Right lung (tissue), 10 donors: ENCODE measurements at places on chromosomes 12 and 14.
A peak's percentile ranks its signal among the peaks of the same experiment; 100 is the strongest.

- no peak for DNase-seq
Observed at GRCh38 chr14:88351966-88352691, 29.1 kb upstream of the KCNK10 start.

DNA sequence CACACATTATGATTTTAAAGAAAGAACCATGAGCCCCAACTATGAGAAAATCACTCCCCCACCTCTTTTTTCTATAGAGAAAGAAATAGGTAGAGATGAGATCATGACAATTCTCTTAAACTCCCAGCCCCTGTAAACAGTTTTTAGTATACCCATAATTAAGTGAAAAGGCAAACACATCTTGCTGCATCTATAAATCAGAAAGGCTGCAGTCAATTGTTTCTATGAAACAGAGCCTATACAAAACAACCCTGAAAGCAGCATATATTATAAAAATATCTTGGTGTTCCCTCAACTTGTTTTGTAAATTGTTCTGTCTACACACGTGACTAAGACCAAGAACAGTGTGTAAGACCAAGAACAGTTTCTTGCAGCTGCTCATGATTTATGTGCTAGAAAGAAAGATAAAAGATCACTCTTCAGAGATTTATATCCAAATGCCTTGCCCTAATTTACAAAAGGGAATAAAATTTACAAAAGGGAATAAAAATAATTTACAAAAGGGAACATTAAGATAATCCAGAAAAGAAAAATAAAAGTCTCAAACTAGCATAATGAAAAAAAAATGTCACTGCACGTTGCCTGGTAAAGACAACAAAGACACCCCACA lies 4.8 kb downstream of the KITLG start:
- DNase-seq, result no peak

- DNase-seq, result no peak
Observed at GRCh38 chr12:96521895-96522682, 32.7 kb downstream of the CFAP54 start.

- DNase-seq, result no peak
Observed at GRCh38 chr14:71415404-71415690, 508.1 kb downstream of the PCNX1 start.

DNA sequence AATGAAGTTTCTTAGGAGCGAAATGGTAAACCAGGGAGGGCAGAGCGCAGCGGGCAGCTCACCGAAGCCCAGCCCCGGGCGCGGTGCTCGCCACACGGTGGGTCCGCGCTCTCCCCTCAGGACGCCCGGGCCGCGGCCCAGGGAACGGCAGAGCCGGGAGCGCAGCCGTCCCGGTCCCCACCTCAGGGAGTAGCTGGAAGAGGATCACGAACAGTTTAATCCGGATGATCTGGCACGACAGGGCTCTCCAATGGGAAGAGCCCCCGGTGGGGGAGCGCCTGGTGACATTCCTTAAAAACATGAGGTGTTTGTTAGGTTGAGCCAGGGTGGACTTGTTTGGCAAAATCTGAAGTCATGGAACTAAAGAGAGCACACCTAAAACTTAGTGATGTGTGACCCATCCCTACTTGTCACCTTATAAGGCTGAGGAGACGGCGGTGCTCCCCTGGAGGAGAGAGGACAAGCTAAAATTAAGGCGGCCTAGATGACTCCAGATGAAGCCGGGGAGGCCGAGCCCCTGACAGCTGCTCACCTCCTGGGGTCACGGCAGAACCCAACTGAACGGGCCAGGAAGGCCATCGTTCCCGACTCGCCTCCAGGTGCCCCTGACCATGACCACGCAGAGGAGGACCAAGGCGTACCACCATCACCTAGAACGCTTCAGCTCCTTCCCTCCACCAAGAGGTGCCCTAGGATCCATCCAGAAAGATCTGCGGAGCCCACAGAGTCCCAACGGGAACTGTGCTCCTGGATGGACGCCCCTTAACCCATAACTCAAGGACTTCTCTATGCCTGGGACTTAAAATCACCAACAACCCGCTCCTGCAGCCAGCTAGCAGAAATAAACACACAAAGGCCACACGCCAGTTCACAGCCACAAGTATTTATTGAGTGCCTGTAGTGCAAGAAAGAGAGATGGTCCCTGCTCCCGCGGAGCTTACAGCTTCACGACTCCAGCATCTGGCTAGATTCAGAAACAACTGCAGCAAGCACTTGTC lies 866 bp upstream of the PITPNM2 start:
- no peak for DNase-seq

DNA sequence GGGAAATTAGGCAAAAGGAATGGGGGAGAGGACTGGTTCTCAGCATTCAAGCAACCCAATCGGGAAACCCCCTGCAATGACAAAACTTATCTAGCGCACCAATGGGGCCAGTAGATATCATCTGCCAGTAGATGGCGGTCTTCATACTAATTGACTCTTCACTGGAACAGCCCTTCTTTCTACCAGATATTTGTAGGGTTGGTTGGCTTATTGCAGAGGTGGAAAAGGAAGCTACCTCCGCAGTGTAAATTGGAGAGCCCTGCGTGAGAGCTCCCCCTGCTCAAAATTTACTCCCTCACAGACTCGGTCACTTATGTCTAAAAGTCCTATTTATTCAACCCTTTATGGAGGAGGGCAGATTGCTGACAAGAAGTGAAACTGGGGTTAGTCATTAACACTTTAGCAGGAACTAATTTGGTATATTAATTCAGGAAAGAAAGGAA lies 166.1 kb upstream of the CCND2 start:
- DNase-seq, result no peak

GRCh38 chr12:14995583-14996425 lies 23.0 kb downstream of the PDE6H start:
- peak; percentile 58 for DNase-seq

GRCh38 chr12:131075611-131076010 lies 121.9 kb downstream of the ADGRD1 start:
- no peak for DNase-seq

DNA sequence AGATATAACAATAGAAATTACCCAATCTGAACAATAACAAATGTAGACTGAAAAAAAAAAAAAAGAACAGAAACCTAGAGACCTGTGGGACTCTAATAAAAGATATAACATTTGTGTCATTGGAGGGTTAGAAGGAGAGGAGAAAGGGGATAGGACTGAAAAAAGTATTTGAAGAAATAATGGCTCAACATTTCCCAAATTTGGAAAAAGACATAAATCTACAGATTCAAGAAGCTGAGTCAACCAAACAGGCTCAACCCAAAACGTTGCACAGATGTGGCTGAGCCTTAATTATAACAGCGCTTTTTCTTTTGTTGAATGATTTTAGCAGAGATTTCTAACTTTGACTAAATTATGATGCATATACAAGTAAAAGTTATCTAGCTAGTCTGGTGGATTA lies 131.3 kb downstream of the TMTC3 start:
- DNase-seq, result no peak

DNA sequence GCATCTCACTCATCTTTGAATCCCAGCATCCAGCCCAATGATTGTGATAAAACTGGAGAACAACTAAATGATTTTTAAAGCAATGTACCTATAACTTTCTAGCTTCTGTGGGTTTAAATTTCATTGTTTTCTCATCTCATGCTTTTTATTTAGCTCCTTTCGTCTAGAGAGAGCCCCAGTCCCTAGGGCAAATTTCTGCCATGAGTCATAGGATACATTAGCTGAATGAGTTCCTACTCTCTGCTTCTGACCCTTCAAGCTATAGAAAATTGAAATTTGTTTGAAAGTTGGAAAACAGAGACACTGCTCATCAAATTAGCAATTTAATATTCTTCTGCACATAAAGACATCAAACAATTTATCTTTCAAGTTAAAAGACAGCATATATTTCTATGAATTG lies 113.9 kb downstream of the KIF21A start:
- no peak for DNase-seq

DNA sequence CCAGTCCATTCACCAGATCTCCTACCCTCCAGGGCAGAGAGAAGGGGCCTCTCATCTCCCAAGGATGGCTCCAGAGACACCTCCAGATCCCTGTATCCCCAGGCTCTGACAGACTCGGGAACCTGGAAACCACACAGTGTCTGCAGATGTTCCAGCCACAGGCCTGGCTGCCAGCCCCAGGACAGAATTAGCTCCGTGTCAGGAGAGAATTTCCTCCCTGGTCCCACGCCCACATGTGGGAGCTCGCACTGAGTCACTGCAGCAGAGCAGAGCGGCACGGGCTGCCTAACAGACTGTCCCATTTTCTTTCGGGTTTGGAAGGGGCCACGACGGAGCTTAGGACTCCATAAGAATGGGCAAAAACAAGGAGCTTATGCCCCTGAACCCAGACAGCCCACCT lies 33.6 kb downstream of the CMKLR1 start:
- DNase-seq, result no peak

DNA sequence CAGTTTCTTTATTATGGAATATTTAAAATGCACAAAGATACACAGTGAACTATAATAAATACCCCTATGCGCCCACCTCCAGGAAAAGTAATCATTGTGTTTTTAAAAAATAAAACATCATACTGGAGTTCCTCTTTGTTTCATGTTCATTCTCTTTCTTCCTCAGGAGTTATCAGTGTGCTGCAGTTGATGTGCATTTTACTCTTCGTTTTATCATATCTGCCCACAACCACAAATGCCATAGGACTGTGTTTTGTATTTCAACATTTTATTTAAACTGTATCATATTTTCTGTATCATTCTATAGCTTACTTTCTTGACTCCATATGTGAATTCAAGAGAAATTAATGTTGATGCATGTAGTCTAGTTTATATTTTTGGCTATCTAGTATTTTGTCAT lies 53.9 kb downstream of the TSHR start:
- no peak for DNase-seq

DNA sequence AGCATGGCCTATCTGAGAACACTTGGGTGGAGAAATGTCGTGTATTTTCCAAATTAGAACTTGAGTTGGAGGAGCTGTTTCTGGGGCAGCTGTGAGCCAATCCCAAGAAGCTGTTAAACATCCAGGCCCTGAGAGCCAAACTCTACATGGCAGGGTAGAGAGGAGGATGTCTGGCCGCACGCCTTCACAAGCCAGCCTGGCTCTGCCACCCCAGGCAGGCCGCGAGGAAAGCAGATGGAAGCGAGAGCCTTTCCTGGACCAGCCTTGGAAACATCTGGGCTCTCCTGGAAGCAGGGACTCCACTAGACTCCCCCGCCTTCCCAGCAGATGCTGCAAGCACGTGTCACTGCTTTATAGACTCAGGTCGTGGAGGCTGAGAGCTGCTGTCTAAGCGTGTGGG lies 312.8 kb upstream of the FKBP4 start:
- DNase-seq, result no peak

DNA sequence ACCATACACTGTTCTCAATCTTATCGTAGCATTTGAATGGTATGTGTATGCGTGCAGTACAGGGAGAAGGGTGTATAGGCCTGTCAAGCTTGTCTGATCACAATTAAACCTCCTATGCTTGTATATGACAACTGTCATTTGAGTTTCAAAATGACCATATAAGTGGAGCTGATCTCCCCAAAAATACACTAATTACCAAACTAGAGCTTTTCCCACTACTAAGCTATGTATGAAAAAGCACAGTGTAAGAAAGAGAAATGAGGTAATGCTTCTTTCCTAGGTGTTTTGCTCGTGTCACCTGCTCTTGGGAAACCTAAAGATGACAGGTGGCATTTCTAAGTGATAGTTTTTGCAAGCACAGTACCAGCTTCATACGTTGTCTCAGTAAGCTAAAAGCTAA lies 1.1 kb upstream of the STK38L start:
- no peak for DNase-seq

DNA sequence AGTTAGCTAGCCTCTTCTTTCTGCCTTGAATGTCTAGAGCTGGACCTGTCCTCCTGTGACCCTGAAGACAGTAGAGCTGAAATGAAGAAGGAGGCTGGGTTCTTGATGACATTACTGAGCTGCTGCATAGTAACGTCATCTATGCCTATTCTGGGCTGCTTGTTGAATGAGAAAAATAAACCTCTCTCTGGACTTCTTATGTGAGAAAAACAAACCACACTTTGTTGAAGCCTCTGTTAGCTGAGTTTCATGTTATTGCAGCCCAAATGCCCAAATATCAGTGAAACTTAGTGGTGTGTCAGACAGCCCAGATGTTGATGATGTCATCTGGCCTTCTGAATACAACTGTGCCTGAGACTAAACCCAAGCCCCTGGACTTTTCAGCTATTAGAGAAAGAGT lies 67.0 kb upstream of the MAX start:
- DNase-seq, result no peak

- DNase-seq, result no peak
Observed at GRCh38 chr12:89923091-89923490, 214.5 kb upstream of the ATP2B1 start.

DNA sequence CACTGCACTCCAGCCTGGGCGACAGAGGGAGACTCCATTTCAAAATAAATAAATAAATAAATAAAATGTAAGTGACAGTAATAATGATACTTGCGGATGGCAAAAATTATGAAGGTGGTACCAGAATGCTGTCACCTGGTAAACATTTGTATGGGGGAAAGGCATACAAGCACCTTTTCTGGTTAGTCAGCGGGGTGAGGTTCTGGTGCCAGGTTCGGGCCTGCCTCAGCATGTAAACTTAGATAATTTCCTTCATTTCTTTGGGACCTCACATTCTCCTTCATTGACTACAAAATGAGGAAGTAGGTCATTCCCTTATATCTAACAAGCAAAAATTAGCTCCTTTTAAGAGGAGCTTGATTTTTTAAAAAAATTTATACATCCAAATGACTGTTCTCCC lies 10.8 kb downstream of the VTI1B start:
- no peak for DNase-seq

GRCh38 chr14:71628433-71628832 lies 303.8 kb upstream of the RGS6 start:
- no peak for DNase-seq

GRCh38 chr14:59132796-59133494 lies 55.5 kb upstream of the DAAM1 start:
- no peak for DNase-seq

- no peak for DNase-seq
Observed at GRCh38 chr12:93174048-93174447, 203.7 kb upstream of the NUDT4 start.
